ENCODE measurements at places on chromosomes 3 and 15. TPM values are rescaled to one million over a fixed set of nuclear protein-coding genes. Genes with fewer than 3 reads are reported as not detected.

DNA sequence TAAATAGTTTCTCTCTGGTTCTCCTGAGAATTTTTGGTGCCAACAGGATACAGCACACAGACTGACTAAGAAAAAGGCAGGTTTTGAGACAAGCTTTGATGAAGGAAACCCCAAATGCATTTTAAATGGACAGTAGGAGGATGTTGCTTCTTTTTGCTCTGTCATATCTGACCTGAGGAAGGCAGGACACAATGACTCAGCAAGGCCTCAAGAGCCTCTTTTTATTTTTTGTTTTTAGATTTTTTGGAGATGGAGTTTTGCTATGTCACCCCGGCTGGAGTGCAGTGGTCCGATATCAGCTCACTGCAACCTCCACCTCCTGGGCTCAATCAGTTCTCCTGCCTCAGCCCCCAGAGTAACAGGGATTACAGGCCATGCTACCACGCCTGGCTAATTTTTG is 16.9 kb upstream of the KNG1 start:
- H3K4me1 ChIP-seq: no peaks in the 10 kb centered on the region
- H3K4me3 ChIP-seq: no peak overlapping the region
- no peak for DNase-seq
- H3K27ac ChIP-seq: no peak overlapping the region

DNA sequence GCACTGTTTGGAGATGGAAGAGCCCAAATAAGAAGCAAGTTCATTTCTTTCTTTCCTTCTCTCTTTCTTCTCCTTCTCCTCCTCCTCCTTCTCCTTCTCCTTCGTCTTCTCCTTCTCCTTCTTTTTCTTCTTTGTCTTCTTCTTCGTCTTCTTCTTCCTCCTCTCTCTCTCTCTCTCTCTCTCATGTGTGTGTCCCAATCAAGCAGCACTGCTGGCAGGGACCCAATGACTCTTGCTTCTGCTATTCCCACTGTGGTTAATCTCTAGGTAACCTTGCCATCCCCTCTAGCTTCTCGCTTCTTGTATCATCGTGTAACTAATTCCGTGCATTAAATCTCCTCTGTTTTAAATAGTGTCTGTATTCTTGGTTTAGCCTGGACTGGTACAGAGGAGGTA is 26.1 kb upstream of the ZNF280D start:
- H3K4me1 ChIP-seq: peaks cover 4% of the 10 kb centered on the region
- DNase-seq: no peak
- H3K36me3 ChIP-seq: no peaks in the 10 kb centered on the region
- no peak overlapping the region for H3K4me3 ChIP-seq

DNA sequence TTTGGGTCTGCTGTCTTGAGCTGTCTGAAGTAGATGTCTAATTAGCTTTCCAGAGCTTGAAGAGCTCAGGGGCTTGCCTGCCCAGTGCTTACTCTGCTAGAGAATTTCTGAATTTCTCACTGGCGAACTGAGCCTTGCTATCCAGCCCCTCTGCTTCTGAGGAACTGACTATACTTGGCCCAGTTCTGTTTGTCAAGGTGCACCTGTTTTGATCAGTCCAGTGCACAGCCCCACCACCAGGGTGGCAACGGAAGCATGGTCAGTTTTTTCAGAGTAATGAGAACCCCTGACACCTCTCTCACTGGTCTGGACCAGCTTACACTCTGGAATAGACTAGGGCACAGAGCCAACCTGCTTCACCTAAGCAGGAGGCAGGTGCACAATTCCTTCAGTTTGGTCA is 25.2 kb downstream of the ITGB5 start:
- peaks cover 80% of the 10 kb centered on the region for H3K36me3 ChIP-seq
- no peak for DNase-seq
- H3K27me3 ChIP-seq: no peaks in the 10 kb centered on the region
- peaks cover 2% of the 10 kb centered on the region for H3K4me1 ChIP-seq
- no peak overlapping the region for H3K4me3 ChIP-seq

GRCh38 chr3:169661361-169662131 is 2.0 kb downstream of the MECOM start:
- peak; percentile 76 for DNase-seq
- peaks cover 6% of the 10 kb centered on the region for H3K4me1 ChIP-seq
- H3K4me3 ChIP-seq: peak overlapping the region; percentile 79
- peaks cover 84% of the 10 kb centered on the region for H3K27me3 ChIP-seq

GRCh38 chr15:41259546-41260189 is 28.6 kb downstream of the CHP1 start:
- peaks cover 22% of the 10 kb centered on the region for H3K36me3 ChIP-seq
- no peak for DNase-seq
- peaks cover 13% of the 10 kb centered on the region for H3K4me1 ChIP-seq
- H3K4me3 ChIP-seq: no peak overlapping the region

DNA sequence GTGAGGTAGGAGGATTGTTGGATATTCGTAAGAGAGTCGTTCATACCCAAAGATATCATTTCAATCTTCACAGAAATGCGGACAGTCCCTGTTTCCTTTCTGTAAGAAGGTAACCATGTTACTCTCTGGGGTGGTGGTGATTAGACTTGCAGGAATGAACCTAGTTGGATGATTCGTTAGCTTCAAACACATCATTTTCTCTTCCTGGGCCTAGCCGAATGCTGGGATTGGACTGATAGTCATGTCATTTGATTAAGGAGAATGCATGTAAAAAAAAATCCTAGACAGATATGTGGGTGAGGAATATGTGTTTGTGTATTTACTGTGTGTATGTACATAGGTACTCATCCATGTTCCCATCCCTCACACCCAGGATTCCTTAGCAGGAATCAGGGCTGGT is 12.4 kb downstream of the SLCO3A1 start:
- no peak overlapping the region for H3K27ac ChIP-seq
- H3K27me3 ChIP-seq: no peaks in the 10 kb centered on the region
- H3K4me3 ChIP-seq: no peak overlapping the region
- no peaks in the 10 kb centered on the region for H3K36me3 ChIP-seq
- no peak for DNase-seq

ZNF639 gene
- total RNA-seq: 41.1 TPM

MST1R gene
- total RNA-seq: 5.8 TPM

GOLGA6B gene
- total RNA-seq: not detected

Data from endodermal cell (in vitro differentiated cells).